ENCODE measurements at places on chromosomes 5 and 9.

DNA sequence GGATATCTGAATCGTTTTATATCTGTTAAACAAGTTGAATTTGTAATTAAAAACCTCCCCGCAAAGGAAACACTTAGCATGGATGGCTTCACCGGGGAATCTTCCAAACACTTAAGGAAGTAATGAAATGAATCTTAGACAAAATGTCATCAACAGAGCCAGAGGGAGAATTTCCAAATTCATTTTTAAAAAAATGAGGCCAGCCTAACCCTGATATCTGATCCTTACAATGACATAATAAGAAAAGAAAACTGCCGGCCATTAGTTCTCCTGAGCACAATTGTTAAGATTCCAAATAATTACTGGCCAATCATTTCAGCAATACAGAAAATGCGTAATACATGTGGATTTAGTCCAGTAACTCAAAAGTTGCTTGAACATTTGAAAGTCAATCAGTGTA lies 6.1 kb upstream of the KIF12 start:
- DNase-seq: no peak

DNA sequence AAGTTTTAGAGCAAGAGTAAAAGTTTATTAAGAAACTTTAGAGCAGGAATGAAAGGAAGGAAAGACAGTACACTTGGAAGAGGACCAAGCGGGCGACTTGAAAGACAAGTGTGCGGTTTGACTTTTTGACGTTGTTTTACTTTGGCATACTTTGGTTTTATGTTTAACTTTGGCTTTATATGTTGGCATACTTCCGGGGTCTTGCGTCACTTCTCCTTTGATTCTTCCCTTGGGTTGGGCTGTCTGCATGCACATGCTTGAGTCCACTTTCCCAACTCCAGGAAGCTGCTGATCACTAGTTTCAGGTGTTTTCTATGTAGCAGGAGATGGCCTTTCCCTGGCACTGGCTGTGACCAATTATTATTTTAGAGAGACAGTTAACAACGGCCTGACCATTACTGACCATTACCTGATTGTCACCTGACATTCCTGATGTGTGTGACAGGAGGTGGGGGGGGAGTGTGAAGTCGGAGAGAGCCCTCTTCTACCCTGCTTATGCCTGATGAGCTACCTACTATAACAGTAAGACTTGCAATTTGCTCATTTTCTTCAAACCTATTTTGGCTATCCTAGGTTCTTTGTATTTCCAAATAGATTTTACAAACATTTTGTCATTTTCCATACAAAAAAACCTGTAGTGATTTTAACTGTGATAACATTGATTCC lies 45.5 kb downstream of the TNFSF8 start:
- DNase-seq: no peak

DNA sequence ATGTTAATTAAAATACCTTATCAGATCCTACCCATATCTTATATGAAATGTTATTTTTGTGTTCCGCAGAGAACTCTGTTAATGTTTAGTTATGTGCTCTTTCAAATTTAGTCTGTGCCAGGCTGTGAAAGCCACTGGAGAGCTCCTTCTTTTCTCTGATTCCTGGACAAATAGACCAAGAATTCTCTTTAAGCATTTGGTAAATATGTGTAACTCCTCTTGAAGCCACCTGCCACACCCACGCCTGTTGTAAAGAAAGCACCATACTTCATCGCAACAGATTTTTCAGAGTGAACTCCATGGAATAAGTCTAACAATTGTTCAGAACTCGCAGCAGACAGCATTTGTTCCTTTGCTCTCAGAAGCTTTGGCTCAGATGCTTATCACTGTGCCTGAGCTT lies 301.1 kb downstream of the FAM170A start:
- DNase-seq: no peak

GRCh38 chr5:344668-345067 lies 23.2 kb downstream of the AHRR start:
- DNase-seq: no peak

DNA sequence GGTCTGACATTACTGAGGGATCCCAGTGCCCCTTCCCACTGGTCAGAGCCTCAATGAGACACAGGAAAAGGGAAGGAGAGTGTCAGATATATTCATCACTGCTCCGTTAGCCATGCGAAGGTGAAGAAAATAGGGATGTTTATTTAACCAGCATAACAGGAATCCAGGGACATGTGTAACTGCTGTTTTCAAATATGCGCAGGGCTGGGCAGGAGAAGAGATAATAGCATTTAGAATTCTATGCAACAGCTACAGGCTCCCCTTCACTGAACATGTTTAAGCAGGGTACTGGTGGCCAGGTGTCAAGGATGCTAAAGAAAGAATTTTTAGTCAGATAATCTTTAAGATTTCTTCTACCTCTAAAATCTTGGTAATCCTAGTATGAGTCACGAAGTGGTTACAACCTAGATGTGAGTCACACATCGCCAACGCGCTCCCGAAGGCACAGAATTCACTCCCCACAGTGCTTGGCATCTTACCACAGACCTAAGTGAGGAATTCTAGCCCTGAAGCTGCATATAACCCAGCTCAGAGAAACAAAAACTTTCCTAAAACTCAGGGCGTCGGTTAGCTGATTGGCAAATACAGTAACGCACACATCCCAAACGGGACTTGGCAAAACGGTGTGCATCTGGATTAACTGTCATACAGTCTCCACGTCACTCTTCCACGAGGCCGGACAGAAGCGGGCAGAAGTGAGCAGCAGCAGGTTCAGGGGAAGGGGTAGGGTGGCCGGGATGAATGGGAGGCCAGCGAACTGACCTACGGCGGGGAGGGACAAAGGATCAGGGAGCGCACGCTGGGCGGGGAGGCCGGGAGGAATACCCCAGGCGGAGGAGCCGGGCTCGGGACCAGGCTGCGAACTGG lies 1.1 kb downstream of the CTNNAL1 start:
- peak; percentile 18 for DNase-seq

DNA sequence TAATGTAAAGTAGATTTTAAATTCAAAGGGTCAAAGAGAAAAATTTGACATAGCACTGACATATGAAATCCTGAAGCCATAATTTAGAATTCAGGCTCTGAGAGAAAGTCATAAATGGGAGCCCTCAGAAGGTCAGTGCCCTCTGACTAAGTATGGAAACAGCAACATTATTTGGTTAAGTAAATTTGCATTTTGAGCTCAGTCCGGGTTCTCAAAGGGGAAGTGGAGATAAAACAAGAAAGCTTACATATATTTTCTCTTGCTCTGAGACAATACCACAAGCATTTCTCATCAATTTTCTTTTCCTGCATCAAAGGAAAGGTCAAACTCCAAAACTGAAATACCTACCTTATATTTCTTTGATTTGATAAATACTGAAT lies 348.0 kb downstream of the SEMA5A start:
- no peak for DNase-seq

Measured in stimulated activated CD4-positive, alpha-beta T cell treated with anti-CD3 and anti-CD28 coated beads, Interleukin-1b, Interleukin-23, amount 100 ng/mL, for 1 hour (primary cell).